Endothelial cell of coronary artery (primary cell): ENCODE measurements at places on chromosomes 6 and 20. TPM values are rescaled to one million over a fixed set of nuclear protein-coding genes. Genes with fewer than 3 reads are reported as not detected.

The KIAA0408 gene
- not detected in 2 replicates for total RNA-seq

The PRDM13 gene
- not detected in 2 replicates for total RNA-seq

The GJE1 gene
- not detected in 2 replicates for total RNA-seq

The SPATS1 gene
- total RNA-seq = not detected in 2 replicates

The ATP6V1G2 gene
- total RNA-seq = 0.36 and 0.66 TPM in 2 replicates
